ENCODE measurements at places on chromosomes 2 and 18.
A peak's percentile ranks its signal among the peaks of the same experiment; 100 is the strongest.

DNA sequence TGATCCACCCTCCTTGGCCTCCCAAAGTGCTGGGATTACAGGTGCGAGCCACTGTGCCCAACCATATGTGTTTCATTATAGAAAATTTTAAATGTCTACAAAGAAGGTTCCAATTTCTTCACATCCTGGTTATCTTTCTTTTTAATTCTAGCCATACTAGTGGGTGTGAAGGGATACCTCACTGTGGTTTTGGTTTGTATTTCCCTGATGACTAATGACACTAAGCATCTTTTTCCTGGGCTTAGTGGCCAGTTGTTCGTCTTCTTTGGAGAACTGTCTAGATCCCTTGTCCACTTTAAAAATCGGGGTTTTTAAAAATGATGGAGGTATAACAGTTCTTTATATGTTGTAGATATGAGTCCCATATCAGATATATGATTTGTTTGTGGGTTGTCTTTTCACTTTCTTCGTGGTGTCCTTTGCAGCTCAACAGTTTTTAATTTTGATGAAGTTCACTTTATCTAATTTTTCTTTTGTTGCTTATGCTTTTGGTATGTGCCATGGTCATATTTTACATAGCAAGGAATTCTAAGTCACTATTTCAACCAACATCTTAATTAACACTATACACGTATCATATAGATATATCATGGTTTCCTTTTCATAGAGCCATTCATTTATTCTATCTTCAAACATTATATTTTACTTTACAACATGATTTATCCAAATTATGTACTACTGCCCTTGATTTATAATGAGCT lies 135.0 kb upstream of the RIOK3 start:
- no peak for DNase-seq

DNA sequence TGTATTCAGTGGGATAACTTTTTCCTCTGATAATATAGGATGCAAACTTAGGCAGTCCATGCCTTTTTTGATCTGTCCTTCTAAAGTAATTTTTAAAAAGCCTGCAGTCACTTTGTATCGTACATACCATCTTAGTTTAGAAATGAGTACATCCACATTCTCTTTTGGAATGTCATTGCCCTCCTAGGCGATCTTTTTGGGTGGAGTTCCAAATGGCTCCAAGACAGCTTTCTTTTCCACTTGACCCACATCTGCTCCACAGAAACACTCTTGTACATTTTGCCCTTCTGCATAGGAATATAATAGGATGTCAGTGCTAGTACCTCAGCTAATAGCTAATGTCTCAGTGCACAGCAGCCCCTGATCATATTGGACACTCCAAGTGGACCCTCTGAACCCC lies 21.8 kb upstream of the HTR2B start:
- DNase-seq = no peak

DNA sequence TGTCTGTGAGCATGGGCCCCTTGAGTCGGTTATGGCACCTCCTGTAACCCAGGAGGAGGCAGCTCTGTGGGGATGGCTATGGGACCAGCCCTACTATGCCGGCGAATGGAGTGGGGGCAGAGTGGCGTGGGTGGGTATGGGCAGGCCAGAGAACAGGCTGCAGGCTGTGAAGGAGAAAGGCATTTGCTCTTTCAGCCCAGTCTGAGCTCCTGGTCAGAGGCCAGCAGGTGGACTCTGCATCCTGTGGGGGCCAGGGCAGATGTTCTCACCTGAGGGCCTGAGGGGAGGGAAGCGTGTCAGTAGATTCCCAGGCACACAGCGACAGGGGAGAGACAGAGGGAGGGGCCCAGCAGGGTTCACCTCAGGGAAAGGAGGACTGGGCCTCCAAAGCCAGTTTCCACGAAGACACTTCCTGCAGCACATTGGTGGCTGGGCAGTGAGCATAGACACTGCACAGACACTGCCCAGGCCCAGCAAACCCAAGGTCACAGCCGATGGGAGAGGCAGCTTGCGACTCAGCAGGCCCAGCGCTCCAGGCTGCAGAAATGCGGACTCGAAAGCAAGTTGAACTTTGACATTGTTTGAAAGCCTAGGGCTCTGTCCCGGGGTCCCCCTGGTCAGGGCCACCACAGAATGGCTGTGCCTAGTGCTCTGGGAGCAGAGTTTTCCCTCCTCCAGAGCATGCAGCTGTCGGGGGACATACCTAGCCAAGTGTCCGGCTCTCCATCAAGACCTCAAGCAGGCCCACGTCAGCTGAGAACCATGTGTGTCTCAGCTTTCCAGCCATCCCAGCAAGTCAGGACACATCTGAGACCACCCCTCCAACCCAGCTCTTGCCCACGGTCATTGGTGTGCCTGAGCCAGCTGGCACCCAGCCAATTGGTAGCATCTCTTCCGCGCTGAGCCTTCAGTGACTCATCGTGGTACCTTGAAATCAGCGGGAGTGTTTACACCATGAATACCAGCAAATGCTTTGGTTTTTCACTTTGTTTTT lies 53.8 kb downstream of the TGOLN2 start:
- no peak for DNase-seq

DNA sequence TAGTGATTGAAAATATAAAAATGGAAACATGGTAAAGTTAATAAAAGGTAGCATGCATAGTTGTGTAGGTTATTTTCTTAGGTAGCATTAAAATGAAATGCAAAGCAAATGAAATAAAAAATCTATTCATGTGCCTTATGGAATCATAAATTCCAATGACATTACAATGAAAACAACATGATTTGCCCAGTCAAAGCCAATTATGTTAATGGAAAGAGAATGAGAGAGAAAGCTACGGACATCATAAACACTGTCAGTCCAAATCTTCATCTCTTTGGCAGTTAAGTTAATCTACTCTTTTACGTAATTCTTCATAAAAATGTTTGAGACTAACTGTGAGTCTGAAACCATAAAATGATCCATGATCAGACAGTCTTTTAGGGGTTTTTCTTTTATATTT lies 636.7 kb upstream of the SYT4 start:
- DNase-seq = no peak

GRCh38 chr18:60113396-60113795 lies 213.6 kb downstream of the PMAIP1 start:
- no peak for DNase-seq

DNA sequence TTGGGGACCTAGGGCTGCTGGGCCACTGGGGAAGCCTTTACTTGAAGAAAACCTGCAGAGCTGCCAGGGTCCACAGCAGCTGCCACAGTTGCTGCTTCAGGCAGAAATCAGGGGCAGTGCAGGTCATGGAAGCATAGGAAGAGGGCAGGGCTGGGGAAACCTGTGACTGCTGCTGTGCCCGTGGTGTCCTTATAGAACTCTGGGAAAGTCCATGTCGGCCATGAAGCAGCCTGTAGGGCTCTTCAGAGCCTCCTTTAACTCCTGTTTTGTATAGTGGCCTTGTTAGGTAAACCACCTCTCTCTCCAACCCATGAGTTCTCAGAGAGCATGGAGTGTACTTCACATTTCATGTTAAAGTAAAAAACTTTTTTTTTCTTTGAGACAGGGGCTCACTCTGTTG lies 62.1 kb downstream of the SMAD4 start:
- no peak for DNase-seq

- DNase-seq = peak; percentile 19
These were observed 43.3 kb downstream of the NFATC1 start for GRCh38 chr18:79438898-79439627.

GRCh38 chr2:213087040-213087439 lies 64.4 kb downstream of the IKZF2 start:
- DNase-seq = no peak

DNA sequence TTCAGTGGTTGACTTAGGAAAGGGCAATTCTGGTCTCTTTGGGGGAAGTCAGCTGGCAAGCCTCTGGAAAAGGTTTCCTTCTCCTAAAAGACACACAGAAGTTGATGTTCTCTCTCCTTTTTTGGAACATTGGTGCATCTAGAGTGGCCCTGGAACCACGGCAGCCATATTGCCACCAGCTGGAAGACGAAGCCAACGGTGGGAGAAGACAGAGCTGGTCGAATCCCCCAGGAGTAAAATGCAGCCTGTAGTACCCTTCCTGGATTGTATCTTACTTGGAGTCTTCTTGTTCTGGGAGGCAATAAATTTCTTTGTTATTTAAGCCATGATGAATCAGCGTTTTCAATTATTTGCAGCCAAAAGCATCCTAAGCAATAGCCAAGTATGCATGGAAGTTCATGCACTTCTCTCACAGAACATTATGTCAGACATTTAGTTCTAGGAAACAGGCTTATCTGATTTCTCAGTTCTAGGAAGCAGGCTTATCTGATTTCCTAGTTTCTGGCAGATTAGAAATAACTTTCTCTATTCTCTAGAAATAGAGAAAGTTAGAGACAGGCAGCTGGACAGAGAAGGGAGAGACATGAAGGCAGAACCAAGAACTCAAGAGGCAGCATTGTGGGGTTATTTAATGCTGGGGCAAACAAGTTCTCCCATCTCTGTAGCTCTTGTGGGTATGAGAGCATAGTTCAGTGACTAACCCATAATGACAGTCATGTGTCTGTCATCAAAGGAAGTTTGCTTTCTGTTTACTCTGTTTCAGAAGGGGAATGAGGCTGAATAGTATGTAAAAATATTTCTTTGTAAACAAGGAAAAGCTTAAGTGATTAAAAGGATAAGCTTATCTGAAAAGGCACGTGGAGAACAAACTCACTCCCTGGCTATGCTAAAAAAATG lies 40.5 kb upstream of the NABP1 start:
- peak; percentile 42 for DNase-seq

- no peak for DNase-seq
These were observed 8.9 kb upstream of the TMEM131 start for GRCh38 chr2:98004613-98005012.

DNA sequence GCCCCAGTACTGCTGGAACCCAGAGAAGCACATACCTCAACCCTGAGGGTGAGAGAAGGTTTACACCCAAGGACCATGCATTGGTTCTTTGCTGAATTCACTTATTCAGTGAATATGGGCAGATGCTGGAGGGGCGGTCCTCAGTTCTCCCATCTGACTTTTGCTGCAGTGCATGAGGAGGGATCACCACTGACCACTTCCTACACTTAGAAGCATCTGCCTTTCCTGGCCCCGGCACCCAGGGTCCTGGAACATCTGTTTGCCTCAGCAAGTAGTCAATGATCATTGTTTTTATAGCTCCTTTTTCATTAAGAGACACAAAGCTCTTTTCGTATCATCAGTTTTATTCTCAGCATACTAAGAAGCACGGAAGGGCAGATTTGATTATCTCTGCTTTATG lies 211.4 kb downstream of the SH3RF3 start:
- DNase-seq = no peak

- DNase-seq = no peak
These were observed 62.2 kb downstream of the EPB41L3 start for GRCh38 chr18:5481621-5482020.

- DNase-seq = no peak
These were observed 108.0 kb upstream of the CSRNP3 start for GRCh38 chr2:165361514-165361913.

Data from T-helper 2 cell treated with Interferon-gamma antibody and Interleukin-4, amounts not matched to agents 5 μg/mL and 100 μg/mL, for 36 hours (primary cell).